ENCODE measurements at places on chromosomes 5 and 9. TPM values are rescaled to one million over a fixed set of nuclear protein-coding genes. Genes with fewer than 3 reads are reported as not detected.

Gene RALGPS1
- total RNA-seq = 2.4 TPM

Gene ZBTB26
- total RNA-seq = 4.7 TPM

Gene IFNA13
- total RNA-seq = not detected

Gene PIP5K1B
- not detected for total RNA-seq

Gene F12
- 1.4 TPM for total RNA-seq

Gene BTNL9
- total RNA-seq = not detected

Gene HACD4
- total RNA-seq = 4.8 TPM

Gene TICAM2
- 9.1 TPM for total RNA-seq

Gene WDR38
- not detected for total RNA-seq

Gene ZMAT2
- total RNA-seq = 118 TPM

Gene PRSS3
- 5.7 TPM for total RNA-seq

Gene FGF18
- not detected for total RNA-seq

Gene RNF145
- total RNA-seq = 42.9 TPM

Gene NDST1
- total RNA-seq = 39.3 TPM

Gene OR1Q1
- total RNA-seq = 0.81 TPM

Gene CATSPER3
- total RNA-seq = 0.09 TPM

Gene SAXO1
- total RNA-seq = 0.18 TPM

Gene FAM200C
- 5.5 TPM for total RNA-seq

Gene SMIM3
- total RNA-seq = 61.8 TPM

Gene HIGD2A
- total RNA-seq = 23.2 TPM

Gene LURAP1L
- 47.5 TPM for total RNA-seq

Gene SLC1A1
- total RNA-seq = 41.7 TPM

Gene PLAA
- total RNA-seq = 51.0 TPM

Gene NDUFA8
- total RNA-seq = 23.5 TPM

Gene IDNK
- total RNA-seq = 7.6 TPM

Gene CCL27
- not detected for total RNA-seq
